Skin of body (tissue), 3 donors: ENCODE measurements at places on chromosomes 3 and 15.

DNA sequence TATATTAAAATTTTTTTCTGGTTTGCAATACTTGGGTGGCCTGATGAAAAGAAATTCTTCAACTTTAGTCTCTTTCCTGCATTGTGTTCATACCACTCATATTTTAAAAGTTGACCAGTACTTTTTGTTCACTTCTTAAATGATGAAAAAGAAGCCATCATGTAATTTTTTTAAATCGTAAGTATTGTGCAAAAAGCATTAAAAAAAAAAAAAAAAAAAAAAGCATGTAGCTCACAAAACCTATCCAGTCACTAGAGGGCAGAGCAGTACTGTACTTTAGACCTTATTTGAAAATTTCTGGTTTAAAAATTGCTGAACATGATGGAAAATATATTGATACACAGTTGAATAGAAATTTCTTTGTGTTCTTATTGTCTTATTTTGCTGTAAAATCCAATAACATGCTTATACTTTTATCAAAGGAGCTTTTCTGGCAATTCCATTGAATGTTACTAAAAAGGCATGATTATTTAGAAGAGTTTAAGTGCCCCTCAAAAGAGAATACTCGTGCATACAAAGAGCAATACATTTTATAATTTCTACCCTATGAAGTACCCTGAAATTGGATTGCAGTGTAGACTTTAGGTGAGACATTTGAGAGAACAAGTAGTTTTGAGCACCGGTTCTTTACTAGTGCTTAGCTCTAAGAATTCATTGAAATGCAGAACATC, 137.7 kb downstream of the BBX start:
- DNase-seq = no peak

- no peak for DNase-seq
Measured at GRCh38 chr15:52710050-52710707, 31.0 kb upstream of the ATOSA start.

GRCh38 chr15:101045835-101046691, 126.9 kb downstream of the LRRK1 start:
- no peak for DNase-seq

DNA sequence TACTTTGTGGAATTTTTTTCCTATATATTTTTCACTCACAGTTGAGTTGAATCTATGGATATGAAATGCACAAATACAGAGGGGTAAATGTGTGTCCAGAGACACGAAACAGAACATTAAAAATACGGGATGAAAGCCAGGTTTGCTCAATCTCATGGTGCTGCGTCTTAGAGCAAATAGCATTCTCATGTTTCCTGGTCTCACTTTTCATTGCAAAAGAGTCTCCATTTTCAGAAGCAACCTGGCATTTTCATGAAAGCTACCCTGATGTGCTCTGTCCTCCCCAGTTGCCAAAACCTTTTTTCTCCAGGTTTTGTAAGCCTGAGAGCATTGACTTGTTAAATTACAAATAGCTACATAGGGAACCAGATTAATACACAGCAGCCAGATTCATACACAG, 49.5 kb upstream of the MBNL1 start:
- no peak for DNase-seq

DNA sequence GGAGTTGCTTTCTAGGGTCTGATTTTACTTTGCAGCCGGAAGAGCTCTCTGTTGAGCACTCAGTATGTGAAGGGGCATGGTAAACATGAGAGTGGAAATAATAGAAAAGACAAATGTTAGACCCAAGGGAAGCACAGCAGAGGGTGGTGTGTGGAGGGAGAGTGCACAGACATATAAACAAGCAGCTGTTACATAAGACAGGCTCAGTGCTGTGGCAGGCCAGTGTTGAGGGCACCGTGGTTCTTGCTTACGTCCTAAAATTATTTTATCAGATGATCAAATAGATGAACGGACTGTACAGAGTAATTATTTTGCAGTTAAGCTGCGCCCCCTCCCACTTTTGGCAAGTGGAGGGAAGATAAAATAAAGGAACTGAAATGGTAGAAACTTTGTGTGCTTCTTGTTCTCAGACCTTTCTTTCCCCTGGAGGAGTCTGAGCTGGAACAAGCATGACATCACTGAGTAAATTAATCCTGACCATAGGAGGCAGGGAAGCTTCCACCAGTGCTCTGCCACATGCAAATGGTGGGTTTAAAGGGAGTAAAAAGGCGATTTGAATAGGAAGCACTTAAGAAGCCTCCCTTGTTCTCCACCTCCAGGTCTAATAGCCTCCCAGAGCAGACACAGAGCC, 205.6 kb downstream of the IL20RB start:
- DNase-seq = no peak

DNA sequence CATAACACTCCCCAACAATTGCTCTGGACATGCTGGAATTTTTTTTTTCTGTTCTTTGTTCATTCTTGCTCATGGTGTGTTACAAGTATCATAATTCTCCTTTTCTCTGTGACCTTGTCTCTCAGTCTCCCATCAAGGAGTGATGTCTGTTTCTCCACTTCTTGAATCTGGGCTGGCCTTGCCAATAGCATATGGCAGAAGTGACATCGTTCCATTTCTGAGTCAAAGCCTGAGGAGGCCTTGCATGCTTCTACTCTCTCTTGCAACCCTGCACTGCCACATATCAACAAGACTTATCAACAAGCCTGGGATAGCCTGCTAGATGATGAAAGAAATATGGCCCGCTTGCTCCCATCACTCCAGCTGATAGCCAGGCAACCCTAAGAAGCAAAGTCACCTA, 8.9 kb upstream of the ADPGK start:
- no peak for DNase-seq

GRCh38 chr15:78477295-78477694, 30.1 kb upstream of the HYKK start:
- DNase-seq = no peak

GRCh38 chr15:101433396-101433795, 56.1 kb downstream of the PCSK6 start:
- DNase-seq = no peak

DNA sequence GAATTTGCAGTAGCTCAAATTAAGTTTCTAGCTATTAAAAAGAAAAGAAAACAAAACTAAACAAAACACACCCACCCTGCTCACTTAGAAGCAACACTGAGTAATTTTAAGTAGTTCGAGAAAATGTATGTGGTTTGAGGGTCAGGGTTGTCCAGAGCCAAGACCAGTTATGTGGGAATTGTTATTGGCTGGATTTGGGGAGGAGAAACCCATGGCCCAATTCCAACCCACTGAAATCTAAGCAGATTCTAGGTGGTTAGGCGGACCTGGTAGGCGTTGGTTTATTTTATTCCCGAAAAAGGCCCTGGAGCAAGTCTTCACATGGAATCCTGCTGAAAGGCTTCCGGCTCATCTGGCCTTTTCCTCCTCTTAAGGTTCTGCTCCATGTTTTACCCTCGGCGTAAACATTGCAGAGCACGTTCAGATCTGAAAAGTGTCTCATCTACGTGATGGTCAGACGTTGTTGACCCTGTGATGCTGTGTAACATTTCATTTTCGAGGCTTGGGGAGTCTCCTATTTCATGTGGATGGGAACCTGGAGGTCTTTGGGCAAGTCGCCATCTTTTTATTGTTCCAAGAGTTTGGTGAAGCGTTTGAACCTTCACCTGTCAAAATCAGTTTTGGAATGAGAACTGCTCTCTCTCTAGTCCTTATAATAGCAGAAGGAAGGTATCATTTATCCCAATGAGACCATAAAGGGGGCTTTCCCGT, 64.0 kb downstream of the FLNB start:
- no peak for DNase-seq
